ENCODE measurements at places on chromosomes 5 and 9.

DNA sequence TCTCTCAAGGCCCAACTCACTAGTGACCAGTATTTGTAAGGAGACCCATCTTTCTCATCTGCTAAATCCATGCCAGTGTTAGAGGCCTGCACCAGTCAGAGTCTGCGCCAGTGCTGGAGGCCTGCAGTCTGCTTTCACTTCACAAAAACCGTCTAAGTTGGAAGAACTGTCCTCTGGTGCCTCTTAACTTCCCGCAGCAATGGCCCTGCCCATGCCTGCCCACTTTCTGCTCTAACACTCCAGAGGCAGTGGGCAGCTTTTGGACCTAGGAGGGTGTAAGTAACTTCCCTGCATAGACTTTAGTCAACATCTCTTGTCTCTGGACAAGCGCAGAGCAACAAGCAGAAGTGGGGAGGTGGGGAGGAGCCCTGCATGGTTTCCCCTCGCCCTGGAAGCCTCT, 152.9 kb downstream of the AUH start:
- no peak for DNase-seq

DNA sequence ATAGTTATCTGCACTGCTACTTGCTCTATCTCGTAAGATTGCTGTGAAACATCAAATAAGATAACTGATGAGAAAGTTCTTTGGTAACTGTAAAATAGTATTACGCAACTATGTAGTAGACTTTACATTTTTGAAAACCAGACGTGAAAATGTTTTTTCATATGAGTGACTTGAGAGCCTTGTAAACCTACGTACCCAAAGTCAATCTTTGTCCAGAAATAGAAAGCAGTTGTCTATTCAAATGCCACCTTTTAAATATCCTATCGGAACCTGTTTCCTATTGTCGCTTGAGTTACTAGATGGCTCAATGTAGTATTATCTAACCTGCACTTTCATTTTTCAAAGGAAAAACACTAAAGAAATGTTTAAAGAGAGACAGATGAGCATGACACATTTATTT, 1.6 kb downstream of the FNIP1 start:
- DNase-seq: no peak

DNA sequence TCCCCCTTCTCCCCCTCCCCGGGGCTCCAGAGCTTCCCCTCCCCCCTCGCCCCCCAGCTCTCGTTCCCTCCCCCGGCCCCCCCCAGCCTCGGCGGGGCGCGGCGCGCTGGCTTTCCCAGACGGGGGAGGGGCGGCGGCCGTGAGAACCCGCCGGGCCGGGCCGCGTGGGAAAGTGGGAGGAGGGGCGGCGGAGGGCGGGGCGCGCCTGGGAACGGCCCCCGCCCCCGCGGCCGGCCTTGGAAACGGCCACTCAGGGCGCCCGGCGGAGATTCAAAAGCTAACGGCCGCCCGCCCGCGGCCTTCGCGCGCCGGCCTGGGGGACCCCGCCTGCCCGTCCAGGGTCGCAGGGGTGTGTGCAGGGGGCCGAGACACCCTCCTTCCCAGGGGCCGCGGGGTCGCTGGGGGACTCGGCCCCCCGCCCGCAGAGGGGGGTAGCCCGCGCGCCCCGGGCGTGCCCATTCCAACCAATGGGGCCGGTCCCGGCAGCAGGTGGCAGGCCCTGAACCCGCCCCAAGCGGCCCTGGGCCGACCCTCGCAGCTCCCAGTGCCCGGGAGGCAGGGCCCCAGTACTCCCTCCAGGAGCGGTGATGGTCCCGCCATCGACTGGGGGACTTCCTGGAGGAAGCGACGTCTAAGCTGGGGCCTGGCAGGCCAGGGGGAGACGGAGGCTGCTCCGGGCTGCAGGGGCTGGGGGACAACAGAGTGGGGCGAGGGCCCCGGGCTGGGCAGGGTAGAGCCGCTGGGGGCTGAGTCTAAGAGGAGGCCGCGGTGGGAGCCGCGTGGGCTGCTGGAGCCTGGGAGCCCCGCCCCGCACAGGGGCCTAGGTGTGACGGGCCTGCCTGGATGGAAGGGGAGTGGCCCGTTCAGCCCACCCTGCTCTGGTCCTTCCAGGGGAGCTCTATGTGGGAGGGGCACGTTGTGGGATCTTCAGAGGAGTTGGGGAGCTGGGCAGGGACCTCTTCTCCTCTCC, 14.2 kb upstream of the NRARP start:
- peak; percentile 49 for DNase-seq

GRCh38 chr9:126844085-126844484, 16.4 kb upstream of the ZBTB34 start:
- peak; percentile 22 for DNase-seq

DNA sequence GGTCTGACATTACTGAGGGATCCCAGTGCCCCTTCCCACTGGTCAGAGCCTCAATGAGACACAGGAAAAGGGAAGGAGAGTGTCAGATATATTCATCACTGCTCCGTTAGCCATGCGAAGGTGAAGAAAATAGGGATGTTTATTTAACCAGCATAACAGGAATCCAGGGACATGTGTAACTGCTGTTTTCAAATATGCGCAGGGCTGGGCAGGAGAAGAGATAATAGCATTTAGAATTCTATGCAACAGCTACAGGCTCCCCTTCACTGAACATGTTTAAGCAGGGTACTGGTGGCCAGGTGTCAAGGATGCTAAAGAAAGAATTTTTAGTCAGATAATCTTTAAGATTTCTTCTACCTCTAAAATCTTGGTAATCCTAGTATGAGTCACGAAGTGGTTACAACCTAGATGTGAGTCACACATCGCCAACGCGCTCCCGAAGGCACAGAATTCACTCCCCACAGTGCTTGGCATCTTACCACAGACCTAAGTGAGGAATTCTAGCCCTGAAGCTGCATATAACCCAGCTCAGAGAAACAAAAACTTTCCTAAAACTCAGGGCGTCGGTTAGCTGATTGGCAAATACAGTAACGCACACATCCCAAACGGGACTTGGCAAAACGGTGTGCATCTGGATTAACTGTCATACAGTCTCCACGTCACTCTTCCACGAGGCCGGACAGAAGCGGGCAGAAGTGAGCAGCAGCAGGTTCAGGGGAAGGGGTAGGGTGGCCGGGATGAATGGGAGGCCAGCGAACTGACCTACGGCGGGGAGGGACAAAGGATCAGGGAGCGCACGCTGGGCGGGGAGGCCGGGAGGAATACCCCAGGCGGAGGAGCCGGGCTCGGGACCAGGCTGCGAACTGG, 1.1 kb downstream of the CTNNAL1 start:
- DNase-seq: peak; percentile 50

DNA sequence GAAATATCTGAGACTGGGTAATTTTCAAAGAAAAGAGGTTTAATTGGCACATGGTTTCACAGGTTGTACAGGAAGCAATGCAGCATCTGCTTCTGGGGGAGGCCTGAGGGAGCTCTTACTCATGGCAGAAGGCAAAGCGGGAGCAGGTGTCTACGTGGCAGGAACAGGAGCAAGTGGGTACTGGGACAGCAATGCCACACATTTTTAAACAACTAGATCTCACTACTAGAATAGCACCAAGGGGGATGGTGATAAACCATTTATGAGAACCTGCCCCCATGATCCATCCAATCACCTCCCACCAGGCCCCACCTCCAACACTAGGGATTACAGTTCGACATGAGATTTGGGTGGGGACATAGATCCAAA, 47.6 kb upstream of the HOMER1 start:
- no peak for DNase-seq

DNA sequence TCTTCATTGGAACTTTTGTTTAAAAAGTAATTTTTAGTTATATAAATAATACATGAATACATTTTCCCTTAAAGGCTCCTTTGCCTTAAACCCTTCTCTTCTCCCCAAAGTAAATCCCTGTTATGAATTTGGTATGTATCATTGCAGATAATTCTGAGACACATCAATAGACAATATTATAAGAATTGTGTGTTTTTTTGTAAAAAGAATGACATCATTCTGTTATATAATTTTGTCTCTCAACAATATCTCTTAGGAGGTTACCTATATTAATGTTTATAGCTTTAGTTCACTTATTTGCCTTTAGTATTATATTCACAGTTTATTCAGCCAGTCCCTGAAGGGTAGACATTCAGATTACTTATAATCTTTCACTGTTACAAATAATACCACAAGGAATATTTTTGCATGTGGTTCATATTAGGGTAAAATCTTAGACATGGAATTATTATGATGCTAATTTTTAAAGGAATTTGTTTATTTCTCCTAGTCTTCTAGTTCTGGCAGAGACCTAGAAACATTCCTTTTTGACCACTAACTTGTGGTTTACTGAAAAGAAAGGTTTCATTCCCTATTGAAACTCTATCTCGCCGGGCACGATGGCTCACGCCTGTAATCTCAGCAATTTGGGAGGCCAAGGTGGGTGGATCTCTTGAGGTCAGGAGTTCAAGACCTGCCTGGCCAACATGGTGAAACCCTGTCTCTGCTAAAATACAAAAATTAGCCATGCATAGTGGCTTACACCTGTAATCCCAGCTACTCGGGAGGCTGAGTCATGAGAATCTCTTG, 105.6 kb downstream of the KCTD16 start:
- no peak for DNase-seq

- DNase-seq: no peak
Observed at GRCh38 chr5:100464418-100464817, 70.8 kb upstream of the FAM174A start.

- peak; percentile 21 for DNase-seq
Observed at GRCh38 chr9:15135164-15135792, 171.7 kb downstream of the TTC39B start.

DNA sequence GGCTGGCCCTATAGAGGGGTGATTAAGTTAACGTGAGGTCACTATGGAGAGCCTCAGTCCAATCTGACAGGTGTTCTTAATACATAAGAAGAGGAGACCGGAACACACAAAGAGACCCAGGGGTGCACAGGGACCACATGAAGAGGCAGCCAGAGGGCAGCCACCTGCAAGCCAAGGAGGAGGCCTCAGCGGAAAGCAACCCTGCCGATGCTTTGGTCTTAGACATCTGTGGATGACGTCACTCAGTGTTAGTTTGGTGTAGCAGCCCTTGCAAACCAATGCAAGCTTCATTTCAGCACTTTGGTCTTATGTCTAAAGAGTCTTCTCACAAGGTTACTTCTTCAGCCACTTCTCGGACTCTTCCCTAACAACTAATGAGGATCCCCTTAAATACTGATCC, 47.6 kb upstream of the GRHPR start:
- no peak for DNase-seq

- DNase-seq: no peak
Observed at GRCh38 chr9:5529683-5530221, 19.4 kb downstream of the PDCD1LG2 start.

- no peak for DNase-seq
Observed at GRCh38 chr5:161396171-161396570, 150.4 kb downstream of the GABRB2 start.

DNA sequence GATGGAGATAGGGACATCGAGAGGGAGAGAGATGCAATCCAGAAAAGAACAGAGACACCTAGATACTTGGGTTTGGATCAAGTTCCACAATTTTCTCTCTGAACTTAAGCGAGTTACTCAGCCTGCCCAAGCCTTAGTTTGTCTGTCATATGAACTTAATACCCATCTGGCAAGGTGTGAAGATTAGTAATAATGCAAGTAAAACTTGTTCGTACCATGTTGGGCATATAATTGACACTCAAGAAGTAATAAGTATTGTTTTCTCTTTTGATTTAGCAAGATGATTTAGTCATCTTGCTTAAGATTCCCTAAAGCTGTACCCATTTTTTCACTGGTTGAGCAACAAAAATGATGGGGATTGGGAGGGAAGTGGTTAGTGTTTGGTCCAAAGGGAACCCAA, 7.5 kb downstream of the RABGAP1 start:
- no peak for DNase-seq

DNA sequence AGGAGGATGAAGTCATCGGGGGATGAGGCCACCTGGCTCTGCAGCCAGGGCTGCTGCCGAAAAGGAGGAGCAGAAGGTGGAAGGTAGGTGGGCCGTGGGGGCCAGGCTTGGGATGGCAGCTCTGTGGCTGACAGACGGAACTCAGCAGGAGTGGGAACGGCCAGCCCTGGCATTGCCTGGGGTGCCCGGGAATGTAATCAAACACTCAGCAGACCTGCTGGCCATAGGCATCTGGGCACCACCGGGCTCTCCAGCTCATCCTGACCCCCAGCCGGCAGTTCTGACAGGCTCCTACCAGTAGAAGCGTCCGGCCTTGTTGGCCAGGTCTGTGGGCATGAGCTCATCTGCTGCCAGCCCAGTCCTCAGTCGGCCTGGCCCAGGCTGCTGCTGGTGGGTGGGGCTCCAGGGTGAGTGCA, 4.3 kb upstream of the FAT2 start:
- no peak for DNase-seq

- no peak for DNase-seq
Observed at GRCh38 chr5:107320846-107321245, 349.9 kb downstream of the EFNA5 start.

GRCh38 chr9:16611001-16611400, 259.5 kb downstream of the BNC2 start:
- DNase-seq: no peak

- DNase-seq: no peak
Observed at GRCh38 chr9:89685698-89686097, 80.9 kb downstream of the GADD45G start.

DNA sequence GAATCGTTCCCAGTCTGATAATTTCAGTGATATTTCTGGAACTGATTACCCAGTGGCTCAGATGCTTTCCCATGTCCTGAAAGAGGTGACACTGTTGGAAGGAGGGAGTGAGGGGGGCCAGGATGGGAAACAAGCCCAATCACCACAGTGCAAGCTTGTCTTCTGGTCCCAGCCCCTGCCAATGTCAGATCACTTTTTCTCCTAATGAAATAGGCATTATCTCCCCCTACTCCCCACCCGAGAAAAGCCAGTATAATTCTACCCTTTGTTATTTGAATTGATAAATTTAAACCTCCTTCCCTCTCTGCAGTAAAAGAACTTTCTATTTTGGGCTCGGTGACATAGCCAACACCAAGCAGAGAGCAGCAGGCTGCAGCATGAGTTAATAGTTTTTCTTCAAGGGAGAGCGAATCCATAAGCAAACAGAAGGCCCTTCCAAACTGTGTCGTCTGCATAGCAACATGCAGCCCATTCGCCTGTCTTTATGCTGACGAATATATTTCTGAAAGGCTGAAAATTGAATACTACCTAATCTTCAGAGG, 14.6 kb upstream of the PPP2CA start:
- no peak for DNase-seq

GRCh38 chr9:95457769-95458168, 59.0 kb downstream of the PTCH1 start:
- no peak for DNase-seq

DNA sequence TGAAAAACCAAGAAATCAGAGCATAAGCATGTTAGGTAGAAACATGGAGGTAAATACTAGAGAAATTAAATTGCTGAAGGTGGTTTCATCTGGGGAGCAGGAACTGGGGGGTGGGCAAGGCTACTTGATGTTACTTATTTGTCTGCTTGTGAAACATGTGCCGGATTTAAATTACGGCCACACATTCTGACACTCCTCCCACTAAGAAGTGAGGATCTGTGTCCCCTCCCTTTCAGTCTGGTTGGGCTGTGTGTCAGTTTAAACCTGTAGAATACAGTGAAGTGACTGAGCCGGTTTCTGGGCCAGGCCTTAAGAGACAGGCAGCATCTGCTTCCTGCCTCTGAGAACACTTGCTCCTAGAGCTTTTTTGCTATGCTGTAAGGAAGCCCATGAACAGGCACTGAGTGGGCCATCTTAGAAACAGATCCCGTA, 2.3 kb upstream of the IARS1 start:
- no peak for DNase-seq

GRCh38 chr9:101477736-101478135, 42.2 kb upstream of the ALDOB start:
- DNase-seq: no peak

GRCh38 chr5:39072925-39073766, 1.1 kb downstream of the RICTOR start:
- no peak for DNase-seq
